ENCODE measurements at places on chromosomes 12 and 14.

GRCh38 chr12:130371296-130371695 lies 33.6 kb downstream of the PIWIL1 start:
- DNase-seq = no peak

- no peak for DNase-seq
Observed at GRCh38 chr14:78725086-78725485, 554.9 kb downstream of the NRXN3 start.

GRCh38 chr12:19183121-19183838 lies 53.7 kb downstream of the PLEKHA5 start:
- no peak for DNase-seq

DNA sequence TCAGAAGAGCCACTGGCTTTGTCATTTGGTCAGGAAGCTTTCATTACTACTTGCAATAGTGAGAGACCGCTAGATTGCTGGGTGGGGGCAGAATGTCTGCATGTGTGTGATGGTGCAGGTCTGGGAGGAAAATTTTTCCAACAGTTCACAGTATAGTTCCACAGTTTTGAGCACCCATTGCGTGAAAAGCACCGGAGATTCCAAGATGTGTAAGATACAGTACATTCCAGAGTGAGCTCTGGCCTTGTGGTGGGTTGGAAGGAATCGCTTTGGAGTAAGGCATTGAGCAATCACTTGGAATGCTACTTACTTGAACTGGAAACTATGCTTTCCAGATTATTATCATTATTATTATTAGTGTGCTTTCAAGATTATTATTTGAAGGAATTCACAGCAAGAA lies 47.6 kb upstream of the FRMD6 start:
- no peak for DNase-seq

- no peak for DNase-seq
Observed at GRCh38 chr14:91008759-91009409, 51.6 kb downstream of the RPS6KA5 start.

Measured in hematopoietic multipotent progenitor cell treated with erythropoietin and hydrocortisone succinate and interleukin-3 and kit ligand, for 15 days (in vitro differentiated cells).